Activated naive CD4-positive, alpha-beta T cell (primary cell): ENCODE measurements at places on chromosomes 16 and 17.

DNA sequence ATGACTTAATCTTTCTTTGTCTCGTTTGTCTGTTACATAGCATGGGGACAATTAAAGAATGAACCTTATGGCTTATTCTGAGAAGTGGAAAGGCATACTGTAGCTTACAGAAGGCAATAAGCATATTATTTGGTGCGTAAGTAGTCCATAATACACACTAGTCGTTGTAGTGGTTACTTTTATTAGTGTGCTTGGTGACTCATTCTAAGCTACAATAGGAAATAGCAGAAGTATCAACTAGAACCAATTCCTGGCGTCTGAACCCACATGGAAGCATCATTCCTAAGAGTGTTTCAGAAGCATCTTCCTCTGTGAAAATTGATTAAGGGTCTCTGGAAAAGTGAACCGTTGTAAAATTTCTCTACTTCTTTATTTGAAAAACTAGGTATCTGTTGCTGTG lies 777.8 kb upstream of the EEF2KMT start:
- no peak for DNase-seq

DNA sequence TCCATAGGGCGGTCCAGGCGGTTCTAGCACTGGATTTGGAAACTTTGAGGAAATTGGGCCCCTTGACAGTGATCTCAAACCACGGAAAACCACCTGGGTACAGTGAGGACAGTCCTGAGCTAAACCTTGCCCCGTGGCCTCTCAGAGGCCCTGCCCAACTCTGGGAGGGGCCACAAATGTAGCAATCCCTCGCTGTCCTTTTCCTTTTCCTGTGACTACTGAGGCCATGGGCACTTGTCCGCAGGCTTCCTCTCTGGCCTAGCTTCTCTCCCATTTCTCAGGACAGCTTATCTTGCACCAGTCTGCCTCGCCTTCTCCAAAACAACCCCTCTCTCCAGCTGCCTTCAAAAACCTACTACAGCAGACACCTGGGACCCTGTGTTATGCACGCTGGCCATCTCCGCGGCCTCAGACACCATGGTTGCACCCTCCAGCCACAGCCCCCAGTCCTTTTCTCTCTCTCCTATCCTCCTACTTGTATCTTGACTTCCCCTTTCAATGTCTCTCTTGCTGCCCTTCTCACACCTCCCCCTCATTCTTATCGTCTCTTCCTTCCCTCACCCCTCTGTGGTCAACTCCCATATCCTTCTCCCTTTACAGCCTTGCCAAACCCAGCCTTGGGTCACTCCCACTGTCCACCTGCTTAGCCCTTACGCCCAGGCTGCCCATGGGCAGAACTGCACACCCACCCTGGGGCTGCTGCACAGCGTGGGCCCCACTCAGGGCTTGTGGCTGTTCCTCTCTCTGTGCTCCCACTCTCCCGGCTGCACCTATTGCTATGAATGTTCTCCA lies 7.6 kb downstream of the SCPEP1 start:
- DNase-seq: no peak

GRCh38 chr16:81514041-81514559 lies 69.5 kb downstream of the CMIP start:
- DNase-seq: no peak

GRCh38 chr16:76241755-76242154 lies 35.4 kb upstream of the CNTNAP4 start:
- no peak for DNase-seq

- no peak for DNase-seq
These were observed 109.5 kb upstream of the ZNF750 start for GRCh38 chr17:82949361-82949760.

DNA sequence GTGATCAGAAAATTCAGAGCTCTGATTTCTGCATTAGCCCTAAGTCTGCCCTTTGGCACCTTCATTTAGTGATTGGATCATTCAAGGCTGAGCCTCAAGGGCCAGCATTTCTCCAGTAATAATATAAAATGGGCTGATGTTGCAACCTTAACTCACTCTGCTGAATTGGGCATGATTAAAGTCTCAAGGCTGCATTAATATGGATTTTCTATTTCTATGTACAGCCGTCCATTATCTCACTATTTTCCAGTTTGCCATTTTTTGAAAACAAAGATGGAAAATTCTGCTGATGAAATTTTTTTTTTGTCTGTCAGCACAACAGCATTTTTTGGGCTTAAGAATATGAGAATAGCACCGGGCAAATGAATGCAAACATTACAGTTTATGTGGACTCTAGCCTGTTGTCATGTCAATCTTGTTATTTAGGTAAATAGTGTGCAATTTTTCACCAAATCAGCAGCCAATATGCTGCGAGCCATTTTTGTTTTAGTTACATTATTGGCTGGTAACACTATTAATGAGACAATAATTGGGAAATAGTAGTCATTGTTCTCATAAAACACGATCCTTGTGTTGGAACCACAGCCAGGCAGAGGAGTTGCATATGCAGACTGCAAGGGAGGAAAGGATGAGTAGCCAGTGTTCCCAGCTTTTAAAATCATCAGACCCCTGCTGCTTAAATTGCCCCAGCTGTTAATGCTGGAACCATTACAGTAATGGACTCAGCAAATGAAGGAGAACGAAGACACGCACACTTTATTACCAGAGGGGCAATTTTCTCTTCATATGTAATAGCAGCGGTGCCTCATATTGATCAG lies 10.5 kb downstream of the FTO start:
- no peak for DNase-seq

DNA sequence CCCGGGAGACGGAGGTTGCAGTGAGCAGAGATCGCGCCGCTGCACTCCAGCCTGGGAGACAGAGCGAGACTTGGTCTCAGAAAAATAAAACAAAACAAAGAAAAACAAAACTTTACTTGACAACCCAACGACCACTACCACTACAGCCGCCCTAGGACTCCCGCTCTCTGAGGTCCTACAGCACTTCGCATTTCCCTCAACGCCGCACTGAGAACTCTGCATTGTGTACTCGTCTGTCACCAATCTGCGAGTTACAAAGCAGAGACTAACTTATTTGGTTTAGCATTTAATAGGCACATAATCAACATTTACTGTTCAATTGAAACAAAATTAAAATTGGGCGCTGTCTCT lies 479 bp upstream of the ZNF207 start:
- no peak for DNase-seq

DNA sequence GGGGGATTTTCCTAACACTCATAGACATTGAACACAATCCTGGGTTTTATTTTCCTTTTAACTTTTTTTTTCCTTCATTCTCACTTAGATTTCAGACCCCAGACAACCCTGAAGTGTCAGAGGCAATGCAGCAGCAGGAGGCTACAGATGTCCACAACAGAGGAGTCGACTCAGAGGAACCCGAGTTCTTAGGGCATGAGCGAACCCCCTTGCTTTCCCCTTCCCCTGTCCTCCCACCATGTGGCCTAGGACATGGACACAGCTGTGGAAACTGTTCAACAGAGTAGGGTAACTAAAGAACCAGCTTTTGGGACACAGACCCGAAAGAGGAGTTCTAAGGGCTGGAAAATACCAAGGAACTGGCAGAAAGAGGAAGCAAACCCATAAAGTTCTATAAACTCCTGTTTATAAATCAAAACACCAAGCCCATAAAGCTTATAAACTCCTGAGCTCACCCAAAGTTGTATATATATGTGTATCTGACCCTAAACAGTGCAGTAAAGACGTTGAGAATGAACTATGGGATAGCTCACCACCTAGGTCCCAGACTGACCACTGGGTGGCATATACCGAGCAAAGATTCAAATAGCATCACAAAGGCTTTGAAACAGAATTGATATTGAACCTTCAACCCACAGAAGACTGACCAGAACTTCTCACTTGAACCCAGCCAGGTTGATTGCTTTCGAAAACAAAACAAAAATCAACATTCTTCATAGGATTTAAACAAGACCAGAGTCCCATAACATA lies 33.9 kb downstream of the CMTM4 start:
- no peak for DNase-seq

DNA sequence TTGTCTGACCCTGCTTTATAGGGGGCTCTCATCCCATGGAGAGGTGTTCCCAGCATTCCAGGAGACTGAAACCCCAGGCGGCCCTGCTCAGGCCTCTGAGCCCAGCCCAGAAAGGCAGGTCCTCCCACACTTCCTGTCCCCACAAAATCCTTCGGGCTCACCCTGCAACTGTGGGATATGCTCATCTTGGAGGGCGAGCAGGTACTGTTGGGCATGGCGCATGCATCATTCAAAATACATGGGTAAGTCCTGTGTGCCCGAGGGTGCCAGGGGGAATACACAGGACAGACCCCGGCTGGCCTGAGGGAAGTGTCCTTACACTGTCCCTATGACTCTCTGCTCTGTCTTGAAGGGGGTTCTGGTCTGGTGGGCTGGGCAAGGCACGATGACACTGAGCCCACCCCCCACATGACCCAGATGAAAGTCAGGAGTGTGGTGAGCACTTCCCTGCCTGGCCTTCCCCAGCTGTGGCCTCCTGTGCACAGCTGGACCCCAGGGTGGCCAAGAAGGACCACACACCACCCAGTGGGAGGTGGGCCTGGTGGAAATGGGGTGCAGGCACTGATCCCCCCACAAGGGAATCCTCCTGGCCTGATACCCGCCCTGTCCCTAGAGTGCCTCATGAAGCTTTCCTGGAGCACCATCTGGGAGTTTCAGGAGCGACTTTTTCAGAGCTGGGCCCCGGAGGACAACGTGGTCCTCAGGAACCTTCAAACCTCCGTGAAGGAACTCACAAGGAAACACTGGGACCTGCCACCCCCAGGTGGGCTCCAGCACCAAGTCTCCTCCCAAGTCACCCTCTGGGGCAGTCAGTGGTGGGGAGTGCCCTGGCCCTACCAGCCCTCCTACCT lies 46.7 kb downstream of the USP22 start:
- no peak for DNase-seq

- no peak for DNase-seq
These were observed 30.2 kb downstream of the BMERB1 start for GRCh38 chr16:15464401-15465186.

GRCh38 chr17:10171122-10171571 lies 27.3 kb downstream of the GAS7 start:
- no peak for DNase-seq

DNA sequence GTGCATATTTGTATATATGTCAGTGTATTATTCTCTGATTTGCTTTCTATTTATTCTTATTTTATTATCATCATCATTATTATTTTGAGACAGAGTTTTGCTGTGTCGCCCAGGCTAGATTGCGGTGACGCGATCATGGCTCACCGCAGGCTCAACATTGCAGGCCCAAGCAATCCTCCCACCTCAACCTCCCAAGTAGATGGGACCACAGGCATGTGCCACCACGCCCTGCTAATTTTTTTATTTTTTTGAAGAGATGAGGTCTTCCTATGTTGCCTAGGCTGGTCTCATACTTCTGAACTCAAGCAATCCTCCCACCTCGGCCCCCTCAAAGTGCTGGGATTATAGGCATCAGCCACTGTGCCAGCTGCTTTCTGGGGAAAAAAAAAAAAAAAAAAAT lies 8.4 kb upstream of the ARHGAP17 start:
- DNase-seq: no peak

- no peak for DNase-seq
These were observed 18.1 kb downstream of the RDM1 start for GRCh38 chr17:35912339-35912912.

GRCh38 chr17:18217412-18218015 lies 7.9 kb upstream of the LLGL1 start:
- DNase-seq: peak; percentile 63

GRCh38 chr17:79960788-79961522 lies 74.7 kb downstream of the TBC1D16 start:
- no peak for DNase-seq

- DNase-seq: no peak
These were observed 64.8 kb downstream of the C16orf95 start for GRCh38 chr16:87252269-87252970.

DNA sequence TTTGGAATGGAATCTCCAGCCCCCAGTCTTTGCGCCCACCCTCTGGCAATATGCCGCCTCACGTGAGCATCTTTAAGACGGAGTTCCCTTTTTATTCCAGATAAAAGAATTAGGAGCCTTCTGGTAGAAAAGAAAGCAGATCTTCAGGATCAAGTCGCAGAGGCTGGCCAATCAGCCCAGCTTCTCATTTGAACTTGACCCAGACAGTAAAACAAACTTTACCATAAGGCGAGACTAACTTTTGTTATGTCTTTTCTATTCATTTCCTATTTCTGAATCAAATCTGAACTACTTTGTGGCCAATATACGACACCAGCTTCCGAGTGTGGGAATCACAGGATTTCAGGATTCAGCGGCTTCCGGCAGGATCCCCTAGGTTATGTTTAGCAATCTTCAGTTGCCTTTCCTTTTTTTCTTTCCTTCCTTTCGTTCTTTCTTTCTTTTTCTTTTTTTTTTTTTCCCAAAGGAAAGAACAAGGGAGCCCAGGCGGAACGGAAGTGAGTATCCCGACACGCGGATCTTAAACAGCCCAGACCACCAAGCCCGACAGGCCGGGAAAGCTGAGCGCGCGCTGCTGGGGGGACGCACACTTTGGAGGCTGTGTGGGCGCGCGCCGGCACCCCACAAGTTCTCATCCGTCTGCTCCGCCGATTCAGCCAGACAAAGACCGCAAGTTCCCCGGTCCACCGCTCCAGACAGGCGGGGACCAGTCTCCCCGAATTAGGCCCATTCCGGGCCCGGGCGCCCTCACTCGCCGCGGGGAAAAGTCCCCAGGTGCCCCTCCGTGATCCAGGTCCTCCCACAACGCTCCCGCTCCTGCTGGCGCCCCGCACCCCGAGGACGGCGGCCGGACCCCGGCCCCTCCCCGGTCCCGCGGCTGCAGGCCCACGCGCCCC lies 633 bp downstream of the TBC1D16 start:
- peak; percentile 7 for DNase-seq

- DNase-seq: no peak
These were observed 27.7 kb downstream of the PCTP start for GRCh38 chr17:55778389-55779118.

DNA sequence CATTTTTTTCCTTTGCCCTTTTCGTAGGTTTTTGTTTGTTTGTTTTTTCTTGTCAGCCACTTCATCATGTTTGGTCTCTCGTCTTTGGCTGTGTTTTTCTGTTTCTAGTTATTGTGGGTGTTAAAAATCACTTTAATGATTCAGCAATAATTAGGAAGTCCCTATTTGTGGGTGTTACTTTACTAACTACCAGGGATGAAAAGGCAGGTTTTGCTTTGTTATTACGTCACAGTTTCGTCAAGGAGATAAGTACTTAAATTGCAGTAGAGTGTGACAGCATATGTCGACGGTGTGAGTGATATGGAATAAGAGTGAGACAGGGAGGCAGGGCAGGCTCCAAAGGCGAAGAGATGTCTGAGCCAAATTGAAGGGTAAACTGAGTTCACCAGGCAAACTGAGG lies 479.6 kb downstream of the WWOX start:
- DNase-seq: no peak

DNA sequence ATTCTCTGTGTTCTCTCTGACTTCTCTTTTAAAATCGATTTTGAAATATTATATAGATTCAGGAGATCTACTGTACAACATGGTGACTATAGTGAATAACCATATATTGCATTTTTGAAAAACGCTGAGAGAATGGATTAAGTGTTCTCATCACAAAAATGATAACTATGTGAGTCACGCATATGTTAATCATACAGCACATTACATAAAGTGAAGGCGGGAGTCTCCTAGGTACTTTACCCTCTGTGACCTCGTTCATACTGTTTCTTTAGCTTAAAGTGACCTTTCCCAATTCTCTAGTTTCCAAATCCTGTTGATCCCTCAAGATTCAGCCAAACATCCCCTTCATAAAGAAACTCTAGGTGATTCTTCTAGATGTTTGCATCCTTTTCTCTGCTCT lies 3.1 kb upstream of the KRTAP3-2 start:
- no peak for DNase-seq

GRCh38 chr17:36600465-36600864 lies 918 bp upstream of the MRM1 start:
- no peak for DNase-seq

GRCh38 chr17:27531469-27531961 lies 75.3 kb downstream of the KSR1 start:
- no peak for DNase-seq

GRCh38 chr16:84459941-84460405 lies 44.5 kb downstream of the MEAK7 start:
- no peak for DNase-seq
